ENCODE measurements at places on chromosomes 11 and 22.

DNA sequence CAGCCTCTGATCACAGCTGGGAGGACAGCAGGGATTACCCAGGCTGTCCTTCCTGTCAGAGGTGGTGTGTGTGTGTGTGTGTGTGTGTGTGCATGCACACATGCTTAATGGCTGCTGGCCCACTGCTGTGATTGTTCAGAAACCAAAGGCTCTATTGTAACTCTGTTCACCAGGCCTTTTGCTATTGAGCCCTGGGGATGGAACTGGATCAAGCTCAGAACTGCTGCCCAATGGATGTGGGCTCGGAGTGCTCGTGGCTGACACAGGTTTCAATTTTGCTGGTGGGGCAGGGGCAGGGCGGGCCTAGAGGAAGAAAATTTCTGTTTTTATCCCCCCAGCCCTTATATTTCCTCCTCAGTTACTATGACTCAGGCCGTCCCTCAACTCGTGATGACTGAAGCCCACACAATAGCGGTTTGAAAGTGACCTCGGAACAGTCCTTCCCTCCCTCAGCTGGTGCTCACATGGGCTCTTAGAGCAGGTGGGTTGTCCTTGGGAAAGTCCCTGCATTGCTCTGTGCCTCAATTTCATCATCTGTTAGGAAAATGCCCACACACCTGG lies 359.3 kb downstream of the TENM4 start:
- DNase-seq = no peak

GRCh38 chr22:28609921-28610320 lies 69.7 kb downstream of the TTC28 start:
- DNase-seq = no peak

DNA sequence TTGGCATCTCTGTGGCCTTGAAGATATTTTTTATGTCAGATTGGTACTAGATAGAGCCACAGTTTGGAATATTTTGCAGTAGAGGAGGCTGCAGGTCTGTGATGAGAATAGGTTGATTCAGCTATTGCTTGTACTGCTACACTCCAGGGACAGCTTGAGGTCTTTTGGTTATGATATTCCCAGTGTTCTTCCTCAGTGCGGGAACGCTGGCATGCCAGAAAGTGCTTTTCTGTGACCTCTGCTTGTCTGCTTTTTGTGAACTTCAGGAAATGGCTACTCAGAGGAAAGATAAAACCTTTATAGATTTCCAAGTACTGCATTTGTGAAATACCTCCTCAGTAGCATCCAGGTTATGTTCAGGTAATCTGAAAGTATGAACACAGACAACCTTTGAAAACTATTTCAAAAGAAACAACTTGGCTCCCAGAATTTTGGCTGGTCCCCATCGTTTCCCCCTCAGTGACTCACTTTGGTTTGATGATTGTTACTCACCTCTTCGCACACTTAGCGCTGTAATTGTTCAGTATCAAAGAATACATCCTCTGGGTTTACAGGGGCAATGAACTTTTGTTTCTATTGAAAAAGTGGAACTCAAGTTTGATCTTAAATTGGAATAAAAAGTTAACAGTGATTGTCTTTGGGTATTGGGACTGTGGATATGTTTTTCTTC lies 191.4 kb downstream of the HIPK3 start:
- DNase-seq = no peak

DNA sequence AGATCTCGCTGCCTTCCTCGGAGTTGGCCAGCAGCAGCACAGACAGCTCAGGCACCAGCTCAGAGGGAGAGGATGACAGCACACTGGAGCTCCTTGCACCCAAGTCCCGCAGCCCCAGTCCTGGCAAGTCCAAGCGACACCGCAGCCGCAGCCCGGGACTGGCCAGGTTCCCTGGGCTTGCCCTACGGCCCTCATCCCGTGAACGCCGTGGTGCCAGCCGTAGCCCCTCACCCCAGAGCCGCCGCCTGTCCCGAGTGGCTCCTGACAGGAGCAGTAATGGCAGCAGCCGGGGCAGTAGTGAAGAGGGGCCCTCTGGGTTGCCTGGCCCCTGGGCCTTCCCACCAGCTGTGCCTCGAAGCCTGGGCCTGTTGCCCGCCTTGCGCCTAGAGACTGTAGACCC lies 6.4 kb downstream of the PLA2G3 start:
- no peak for DNase-seq

- DNase-seq = no peak
Measured at GRCh38 chr11:57379732-57380131, 1.2 kb downstream of the PRG3 start.

GRCh38 chr11:74981888-74982287 lies 6.8 kb upstream of the NEU3 start:
- DNase-seq = no peak

DNA sequence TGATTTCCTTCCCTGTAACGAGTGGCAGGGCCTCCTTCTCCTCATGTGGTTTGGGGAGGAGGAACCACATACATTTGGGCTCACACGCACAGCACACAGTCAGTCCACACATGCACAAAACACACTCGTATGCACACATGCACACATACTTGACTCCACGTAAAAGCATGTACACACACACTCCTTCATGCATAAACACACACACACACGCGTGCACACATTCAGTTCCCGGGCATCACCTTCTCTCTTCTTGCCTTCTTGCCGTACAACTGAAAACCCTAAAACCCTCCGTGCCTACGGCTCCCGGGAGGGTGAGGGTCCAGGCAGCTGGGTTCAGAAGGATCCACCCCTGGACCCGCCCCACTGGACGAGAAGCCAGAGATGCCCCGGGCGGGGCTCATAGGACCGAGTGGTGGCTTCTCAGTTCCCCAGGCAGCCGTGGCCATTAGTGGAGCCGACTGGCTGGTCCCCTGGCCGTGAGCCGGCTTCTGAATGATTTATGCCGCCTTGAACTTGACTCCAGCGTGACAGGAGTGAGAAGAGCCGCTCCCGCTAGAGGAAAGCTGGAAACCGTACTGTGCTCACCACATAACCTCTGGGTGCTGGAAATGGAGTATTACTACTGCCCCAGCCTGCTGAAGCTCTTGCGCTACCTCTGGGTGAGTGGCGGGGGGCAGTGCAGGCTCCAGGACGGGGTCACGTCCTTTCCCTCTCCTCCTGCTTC lies 117.4 kb downstream of the KIAA1671 start:
- DNase-seq = no peak

- no peak for DNase-seq
Measured at GRCh38 chr11:36116161-36116560, 172.3 kb downstream of the LDLRAD3 start.

GRCh38 chr11:14446701-14447169 lies 52.9 kb downstream of the COPB1 start:
- no peak for DNase-seq

- no peak for DNase-seq
Measured at GRCh38 chr22:21736084-21736642, 569 bp upstream of the YPEL1 start.

- no peak for DNase-seq
Measured at GRCh38 chr11:33391893-33392251, 134.7 kb downstream of the HIPK3 start.

DNA sequence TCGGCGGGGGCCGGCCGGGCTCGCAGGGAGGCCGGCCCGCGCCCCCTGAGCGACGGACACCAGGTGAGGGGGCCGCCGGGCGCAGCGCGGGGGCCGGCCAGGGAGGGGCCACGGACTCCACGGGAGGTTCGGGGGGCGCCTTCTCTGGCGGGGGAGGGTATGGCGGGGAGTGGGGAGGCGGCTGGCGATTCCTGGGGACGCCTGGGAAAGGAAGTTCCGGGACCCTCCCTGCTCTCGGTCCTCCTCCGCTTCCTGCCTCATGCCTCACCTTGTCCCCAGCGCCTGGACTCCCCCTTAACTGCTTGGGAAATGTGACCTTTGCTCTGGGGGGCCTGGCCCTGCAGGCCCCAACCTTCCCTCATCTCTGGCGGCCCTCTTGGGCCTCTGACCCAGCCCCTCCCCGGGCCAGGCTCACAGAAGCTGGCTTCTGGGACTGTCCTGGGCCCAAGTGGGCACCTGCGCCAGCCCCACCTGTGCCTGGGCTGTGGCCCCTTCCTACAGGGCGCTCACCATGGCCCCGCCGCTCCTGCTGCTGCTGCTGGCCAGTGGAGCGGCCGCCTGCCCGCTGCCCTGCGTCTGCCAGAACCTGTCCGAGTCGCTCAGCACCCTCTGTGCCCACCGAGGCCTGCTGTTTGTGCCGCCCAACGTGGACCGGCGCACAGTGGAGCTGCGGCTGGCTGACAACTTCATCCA lies 516 bp downstream of the LRFN4 start:
- no peak for DNase-seq

- DNase-seq = no peak
Measured at GRCh38 chr11:34303028-34303570, 54.7 kb downstream of the ABTB2 start.

DNA sequence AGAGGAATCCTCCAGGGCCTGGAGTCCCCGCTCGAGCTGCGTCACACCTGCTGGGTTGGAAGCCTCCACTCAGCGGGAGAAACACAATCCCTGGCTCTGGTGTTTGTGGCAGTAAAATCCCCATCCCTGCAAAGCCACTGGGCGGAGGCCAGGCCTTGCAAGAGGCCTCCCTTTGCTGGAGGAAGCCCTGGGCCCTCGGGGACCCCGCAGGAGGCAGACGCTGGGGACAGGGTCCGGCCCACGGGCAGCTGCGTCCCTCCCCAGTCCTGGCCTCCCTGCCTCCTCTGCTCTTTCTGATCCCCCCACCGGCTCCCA lies 194.7 kb downstream of the BRD1 start:
- DNase-seq = no peak

- no peak for DNase-seq
Measured at GRCh38 chr11:12134236-12134585, 23.8 kb downstream of the MICAL2 start.

DNA sequence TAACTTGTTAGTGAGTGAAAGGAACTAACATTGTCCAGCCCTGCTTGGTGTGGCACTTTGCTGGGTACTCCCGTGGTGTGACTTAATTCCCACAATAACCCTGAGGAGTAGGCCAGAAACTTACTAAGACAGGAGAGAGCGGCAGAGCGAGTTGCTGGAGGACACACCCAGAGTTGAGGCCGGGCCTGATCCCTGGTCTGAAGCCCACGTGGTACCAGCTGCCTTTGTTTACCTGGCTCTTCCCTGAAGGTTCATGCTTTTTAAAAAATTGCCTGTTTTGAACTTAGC lies 594 bp downstream of the MPST start:
- no peak for DNase-seq

GRCh38 chr11:107217444-107217843 lies 199.2 kb upstream of the GUCY1A2 start:
- DNase-seq = no peak

GRCh38 chr11:15828215-15828853 lies 528.0 kb downstream of the SOX6 start:
- no peak for DNase-seq

GRCh38 chr22:29457730-29458129 lies 19.3 kb downstream of the RFPL1 start:
- no peak for DNase-seq

- DNase-seq = peak; percentile 69
Measured at GRCh38 chr22:19478901-19479354, at the start of gene UFD1. TSS of gene UFD1 (minus strand) at chr22:19479193. CDS start at chr22:19479085, 108 bp downstream.

- no peak for DNase-seq
Measured at GRCh38 chr11:111586388-111586831, 15.8 kb upstream of the SIK2 start.

DNA sequence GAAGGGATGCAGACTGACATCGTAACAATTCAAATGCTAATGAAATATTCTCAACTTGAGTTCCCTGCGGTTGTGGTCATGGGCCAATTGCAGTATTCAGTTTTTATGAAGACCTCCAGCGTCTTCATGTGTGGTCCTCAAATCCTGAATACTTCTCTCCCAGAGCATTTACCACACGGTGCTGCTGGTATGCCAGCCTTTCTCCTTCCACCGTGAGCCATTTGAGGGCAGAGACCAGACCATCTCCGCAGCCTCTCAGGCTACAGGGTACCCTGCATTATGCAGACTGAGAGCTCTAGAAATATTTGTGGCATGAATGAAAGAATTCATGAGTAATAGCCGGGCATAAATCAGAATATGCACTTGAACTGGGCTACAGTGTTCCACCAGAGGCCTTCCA lies 289.7 kb downstream of the ST3GAL4 start:
- no peak for DNase-seq

DNA sequence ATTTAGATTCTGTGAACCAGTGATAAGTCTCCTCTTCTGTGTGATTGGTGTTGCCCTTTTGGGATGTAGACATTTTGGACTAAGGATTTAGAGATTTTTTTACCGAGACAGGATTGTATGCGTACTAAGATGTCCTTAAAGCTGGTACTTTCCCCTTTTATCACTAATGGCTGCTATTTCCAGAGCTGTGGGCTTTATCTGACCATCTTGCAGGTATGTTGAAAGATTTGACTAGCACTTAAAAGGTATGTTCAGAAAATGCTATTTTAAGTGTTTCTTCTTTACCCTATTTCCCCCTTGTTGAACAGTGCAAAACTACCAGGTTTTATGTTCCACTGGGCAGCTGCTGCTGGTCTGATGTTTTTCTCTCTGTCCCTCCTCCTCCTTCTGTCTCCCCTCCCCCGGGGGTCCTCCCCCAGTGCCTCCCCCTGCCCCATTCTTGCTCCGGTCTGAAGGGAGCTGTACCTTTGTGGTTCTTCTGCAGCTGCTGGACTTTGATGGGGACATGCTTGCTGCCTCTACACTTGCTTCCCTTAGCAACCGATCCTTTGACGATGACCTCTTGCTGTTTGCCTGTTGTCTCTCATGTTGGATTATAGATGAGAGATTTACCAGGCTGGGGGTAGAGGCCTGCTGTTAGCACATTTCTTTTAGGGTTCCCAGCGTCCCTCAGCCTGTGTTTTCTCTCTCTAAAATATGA lies 59.6 kb downstream of the ZNRF3 start:
- no peak for DNase-seq

- DNase-seq = no peak
Measured at GRCh38 chr11:16738947-16739815, 734 bp downstream of the C11orf58 start.

- DNase-seq = peak; percentile 21
Measured at GRCh38 chr11:65279741-65280440, 18.1 kb downstream of the POLA2 start.

DNA sequence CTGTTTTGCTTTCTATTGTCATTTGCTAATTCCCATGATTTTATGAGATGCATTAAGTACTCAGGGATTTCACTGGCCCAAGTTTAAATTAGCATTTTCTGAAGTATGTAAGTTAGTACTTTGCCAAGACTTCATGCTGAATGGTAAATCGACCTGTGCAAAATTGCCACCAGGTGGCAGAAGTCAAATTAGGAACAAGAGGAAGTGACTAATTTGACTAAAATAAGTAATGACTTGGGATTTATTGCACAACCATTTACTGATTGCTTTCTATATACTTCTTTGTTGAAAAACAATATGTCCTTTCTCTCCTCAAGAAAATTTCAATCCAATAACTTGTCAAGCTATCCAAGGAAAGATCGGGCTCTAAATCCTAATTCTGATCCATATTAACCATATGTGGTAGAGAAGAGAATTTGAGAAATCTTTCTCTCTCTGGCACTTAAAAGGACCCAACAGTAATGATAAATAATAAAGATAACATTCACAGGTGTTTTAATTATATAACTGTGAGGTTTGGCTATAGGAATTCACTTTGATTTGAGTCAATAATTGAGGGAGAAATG lies 253.7 kb upstream of the CHORDC1 start:
- DNase-seq = peak; percentile 1

GRCh38 chr22:23104187-23104971 lies 34.1 kb downstream of the GNAZ start:
- no peak for DNase-seq

- DNase-seq = no peak
Measured at GRCh38 chr11:2991452-2992233, 486 bp downstream of the NAP1L4 start.
